ENCODE measurements at places on chromosomes 6 and 20.
A peak's percentile ranks its signal among the peaks of the same experiment; 100 is the strongest.

DNA sequence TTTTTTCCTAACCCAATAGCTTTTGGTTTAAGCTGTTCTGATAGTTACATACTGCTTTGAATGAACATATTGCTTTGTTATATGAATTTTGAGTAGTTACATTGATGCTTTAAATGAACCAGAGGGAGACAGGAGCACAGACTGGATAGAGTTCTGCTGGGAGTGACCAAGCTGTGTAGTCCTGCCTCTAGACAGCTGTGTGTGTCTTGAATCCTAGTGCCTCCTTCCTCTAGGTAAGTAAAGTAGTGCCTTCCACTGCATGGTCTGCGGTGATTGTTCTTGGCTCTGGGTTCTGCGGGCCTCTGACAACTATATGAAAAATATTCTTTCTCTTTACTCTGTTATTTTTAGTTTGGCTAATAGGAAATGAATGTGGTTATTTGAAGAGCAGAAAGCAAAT is 46.0 kb upstream of the ADGRG6 start:
- DNase-seq = no peak

DNA sequence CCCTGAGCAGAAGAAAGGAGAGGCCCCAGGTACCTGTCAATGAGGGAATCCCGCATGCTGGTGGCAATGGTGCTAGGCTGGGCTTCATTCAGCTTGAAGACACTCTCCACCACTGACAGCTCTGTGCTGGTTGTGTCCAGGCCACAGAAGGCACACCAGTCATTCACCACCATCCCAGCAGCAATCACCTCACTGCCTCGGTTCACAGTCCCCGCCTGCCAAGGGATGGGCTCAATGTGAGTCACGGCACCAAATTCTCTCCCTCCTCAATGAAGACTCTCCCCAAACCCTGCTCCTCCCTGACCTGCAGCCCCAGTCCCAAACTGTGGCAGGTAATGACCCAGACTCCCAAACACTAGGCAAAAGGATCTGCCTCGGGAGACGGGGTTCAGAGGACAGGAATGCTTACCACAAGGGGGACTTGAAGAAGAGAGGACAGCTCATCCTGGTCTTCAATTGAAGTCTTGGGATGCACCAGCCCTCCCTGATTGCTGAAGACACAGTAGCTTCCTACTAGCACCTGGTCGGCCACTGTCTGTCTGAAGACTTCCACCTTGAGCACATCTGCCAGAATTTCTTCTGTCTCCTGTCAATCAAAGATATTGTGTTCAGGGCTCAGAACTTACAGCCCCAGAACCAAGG is 1.7 kb upstream of the MMP24OS start:
- DNase-seq = no peak

- DNase-seq = no peak
Measured at GRCh38 chr20:43293068-43293786, 103.5 kb upstream of the PTPRT start.

- no peak for DNase-seq
Measured at GRCh38 chr20:58682656-58683531, 9.7 kb upstream of the NPEPL1 start.

- no peak for DNase-seq
Measured at GRCh38 chr6:139568956-139569538, 194.6 kb upstream of the CITED2 start.

- peak; percentile 19 for DNase-seq
Measured at GRCh38 chr6:70686548-70687133, 19.0 kb downstream of the SMAP1 start.

DNA sequence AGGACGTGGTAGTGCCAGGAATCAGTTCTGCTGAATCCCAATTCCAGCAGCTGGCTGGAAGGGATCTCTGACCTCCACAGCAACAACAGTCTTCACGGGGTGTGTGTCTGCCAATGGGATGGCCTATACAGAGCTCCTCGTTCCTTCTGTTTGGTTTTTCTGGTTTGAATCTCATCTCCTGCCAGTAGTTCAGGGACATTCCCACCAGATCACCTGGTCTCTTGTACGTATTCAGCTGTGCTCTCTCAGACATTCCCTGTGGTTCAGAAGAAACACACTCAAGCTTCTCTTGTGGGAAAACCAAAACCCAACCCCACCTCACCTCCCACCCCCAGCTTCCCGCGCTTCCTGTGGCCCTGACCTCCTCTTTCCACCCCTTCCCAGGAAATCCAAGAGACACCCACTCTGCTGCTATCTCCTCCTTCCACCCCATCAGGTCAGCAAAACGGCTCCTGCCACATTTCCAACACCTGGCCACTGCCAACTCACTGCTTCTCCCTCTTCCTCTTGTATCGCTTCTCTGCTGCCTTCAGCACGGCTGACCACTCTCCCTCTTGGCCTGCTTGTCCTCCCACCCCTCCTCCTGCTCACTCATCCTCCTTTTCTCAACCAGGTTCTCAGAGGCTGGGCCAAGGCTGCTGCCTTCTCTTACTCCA is 63.3 kb upstream of the PTGIS start:
- DNase-seq = no peak

- DNase-seq = no peak
Measured at GRCh38 chr6:125940247-125941041, 16.1 kb upstream of the HINT3 start.

All from NCI-H1092 treated with DMSO at 0.1 percent for 48 hours (cell line).